ENCODE measurements at places on chromosomes 12 and 14.

- DNase-seq, result no peak
Observed at GRCh38 chr12:50746431-50746830, 17.5 kb upstream of the ATF1 start.

DNA sequence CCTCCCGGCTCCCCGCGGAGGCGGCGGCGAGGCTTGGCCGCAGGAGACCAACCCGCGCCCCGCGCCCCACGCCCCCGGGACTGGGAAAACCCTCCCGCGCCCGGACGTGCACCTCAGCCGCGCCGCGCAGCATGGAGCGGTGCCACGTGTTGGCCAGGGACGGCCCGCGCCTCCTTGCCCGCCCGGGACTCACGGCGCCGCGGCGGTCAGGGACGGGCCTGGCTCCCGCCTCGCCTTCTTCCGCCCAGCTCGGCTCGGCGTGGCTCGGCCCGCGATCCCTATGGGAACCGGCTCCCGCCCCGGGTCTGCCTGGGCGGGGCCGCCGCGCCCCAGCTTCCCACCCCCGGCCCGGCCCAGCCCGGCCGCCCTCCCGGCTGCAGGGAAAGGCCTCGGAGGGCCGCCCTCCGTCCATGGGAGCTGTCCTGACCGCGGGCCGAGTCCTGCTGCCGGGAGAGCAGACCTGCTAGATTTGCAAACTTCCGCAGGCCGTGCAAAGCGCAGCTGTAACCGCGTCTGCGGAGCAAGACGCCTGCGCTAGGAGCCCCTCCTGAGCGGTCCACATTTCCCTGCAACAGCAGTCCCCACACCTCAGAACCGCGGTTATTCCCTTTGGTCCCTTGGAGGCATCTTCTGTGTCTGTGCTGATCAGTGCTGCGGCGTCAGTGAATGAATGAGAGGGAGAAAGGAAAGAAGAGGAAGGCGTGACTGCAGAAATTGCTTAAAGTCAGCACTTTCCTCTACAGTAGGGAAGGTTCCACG is at the start of gene CDKL1:
CDKL1 (minus strand) TSS at position 251 of the 759 bp plus-strand sequence. CDS start 1,013 bp downstream, outside the sequence.
- peak; percentile 51 for DNase-seq

GRCh38 chr12:75479963-75480461 is 543 bp upstream of the GLIPR1 start:
- no peak for DNase-seq

GRCh38 chr12:112518365-112518735 is 99.6 kb downstream of the PTPN11 start:
- no peak for DNase-seq

DNA sequence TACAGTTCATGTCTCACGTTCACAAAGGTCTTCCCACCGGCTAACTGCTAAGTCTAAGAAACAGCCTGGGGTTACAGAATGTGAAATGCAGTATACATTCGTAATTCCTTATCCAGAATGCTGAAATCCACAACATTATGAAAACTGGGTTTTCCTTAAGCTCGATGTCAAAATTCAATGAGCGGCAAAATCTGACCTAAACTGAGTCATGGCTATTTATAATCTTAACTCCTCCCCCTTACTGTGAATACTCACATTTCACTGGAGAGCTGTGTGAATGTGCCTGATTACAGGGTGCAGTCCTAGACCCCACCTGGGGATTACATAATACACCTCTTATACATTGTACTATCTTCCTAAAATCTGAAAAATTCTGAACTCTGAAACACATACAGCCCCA is 35.3 kb downstream of the STX2 start:
- DNase-seq, result no peak

DNA sequence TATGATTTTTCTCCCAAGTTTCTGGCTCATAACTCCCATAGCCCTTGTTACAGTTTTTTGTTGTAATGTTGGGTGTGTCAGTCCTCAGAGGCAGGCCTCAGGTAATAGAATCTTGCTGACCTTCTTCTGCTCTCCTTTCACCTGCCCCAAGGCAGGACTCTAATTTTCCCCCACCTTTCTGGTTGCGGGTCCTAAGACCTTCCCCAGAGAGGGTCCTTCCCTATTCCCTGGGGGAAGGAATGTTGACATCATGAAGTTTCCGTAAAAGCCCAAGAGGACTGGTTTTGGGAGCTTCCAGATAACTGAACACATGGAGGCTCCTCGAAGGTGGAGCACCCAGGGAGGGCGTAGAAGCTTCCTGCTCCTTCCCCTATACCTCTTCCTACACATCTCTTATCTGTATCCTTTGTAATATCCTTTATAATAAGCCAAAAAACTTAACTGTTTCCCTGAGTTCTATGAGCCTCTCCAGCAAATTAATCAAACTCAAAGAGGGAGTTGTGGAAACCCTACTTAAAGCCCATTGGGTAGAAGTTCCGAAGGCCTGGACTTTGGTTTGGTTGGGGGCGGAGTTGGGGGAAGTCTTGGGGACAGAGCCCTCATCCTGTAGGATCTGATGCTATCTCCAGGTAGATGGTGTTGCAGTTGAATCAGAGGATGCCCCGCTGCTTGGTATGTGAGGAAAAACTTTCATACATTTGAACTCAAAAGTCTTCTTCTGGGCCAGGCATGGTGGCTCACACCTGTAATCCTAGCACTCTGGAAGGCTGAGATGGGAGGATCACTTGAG is 9.0 kb upstream of the TMED10 start:
- DNase-seq, result no peak
